ENCODE measurements at places on chromosomes 1 and 21. TPM values are rescaled to one million over a fixed set of nuclear protein-coding genes. Genes with fewer than 3 reads are reported as not detected.

Gene MKNK1
- polyA plus RNA-seq: 43.3 TPM

Gene UBXN10
- 4.9 TPM for polyA plus RNA-seq

Gene C1orf87
- 0.22 TPM for polyA plus RNA-seq

- DNase-seq: no peak
Observed at GRCh38 chr1:54579337-54579781, 31.3 kb downstream of the ACOT11 start.

DNA sequence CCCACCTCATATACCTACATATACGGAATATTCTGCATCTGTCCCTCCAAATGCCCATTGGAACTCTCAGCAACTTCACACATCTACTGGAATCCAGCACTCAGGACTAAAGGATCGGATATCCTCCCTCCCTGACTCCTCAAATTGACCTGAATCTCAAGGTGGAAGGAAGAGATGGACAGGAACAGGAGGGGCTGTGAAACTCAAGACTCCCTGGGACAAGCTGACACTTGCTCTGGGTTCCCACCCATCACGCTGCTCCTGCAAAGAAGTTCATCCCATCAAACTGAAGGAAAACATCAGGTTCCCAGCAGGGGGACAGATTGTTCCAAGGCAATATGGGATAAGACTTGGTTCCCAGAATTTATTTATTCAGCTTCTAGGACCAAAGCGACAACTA, 30.3 kb upstream of the TIAM1 start:
- DNase-seq: no peak

DNA sequence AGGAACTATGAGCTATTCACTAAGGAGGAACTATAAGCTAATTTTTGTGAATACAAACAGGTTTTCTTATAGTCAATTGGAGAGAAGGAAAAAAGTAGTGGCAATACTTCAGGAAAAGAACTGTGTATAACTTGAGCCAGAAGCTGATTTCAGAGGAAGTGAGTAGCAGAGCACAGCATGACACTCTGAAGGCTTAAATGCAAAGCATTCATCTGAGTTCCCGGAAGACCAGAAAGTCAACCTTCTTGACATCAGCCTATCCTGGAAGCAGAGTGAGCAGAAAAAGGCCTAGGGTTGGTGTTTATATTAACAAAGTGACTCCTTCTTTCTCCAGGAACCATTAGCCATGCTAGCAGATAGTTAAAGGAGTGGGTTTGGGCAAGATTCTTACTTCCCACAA, 545.2 kb downstream of the MRPL39 start:
- DNase-seq: no peak

DNA sequence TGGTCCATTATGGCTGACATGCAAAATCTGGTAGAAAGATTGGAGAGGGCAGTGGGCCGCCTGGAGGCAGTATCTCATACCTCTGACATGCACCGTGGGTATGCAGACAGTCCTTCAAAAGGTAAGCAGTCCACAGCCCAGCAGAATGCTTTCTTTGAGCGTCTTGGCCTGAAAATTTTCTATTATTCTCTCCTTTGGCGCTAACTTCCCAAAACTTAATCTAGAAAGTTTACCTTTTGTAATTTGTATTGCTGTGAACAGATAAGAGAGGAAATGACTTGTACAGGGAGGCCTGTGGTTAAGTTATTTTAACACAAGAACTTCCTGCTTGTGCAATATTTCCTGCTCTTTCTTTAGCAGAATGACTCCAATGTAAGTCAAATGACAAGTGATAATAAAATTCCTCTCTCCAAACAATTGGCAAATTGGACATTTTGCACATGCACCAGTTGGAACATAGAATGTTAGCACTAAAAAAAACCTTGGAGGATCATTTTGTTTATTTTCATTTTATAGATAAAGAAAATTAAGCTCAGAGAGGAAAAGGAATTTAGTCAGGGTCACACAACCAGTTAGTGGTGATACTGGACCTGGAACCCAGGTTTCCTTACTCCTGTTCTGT, 18.9 kb downstream of the CAP1 start:
- DNase-seq: no peak

GRCh38 chr1:232524056-232524455, 105.9 kb downstream of the SIPA1L2 start:
- DNase-seq: no peak
